HCEC 1CT (cell line): ENCODE measurements at places on chromosomes 4 and X.

DNA sequence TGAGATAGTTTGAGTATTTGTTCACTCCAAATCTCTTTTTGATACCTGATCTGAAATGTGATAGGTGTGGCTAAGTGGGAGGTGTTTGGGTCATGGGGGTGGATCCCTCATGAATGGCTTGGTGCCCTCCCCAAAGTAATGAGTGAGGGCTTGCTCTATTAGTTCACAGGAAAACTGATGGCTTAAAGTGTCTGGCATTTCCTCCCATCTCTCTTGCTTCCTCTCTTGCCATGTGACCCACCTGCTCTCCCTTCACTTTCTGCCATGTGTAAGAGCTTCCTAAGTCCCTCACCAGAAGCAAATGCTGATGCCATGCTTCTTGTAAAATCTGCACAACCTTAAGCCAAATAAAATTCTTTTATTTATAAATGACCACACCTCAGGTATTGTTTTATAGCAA, 61.1 kb downstream of the MAD2L1 start:
- no peak for DNase-seq

DNA sequence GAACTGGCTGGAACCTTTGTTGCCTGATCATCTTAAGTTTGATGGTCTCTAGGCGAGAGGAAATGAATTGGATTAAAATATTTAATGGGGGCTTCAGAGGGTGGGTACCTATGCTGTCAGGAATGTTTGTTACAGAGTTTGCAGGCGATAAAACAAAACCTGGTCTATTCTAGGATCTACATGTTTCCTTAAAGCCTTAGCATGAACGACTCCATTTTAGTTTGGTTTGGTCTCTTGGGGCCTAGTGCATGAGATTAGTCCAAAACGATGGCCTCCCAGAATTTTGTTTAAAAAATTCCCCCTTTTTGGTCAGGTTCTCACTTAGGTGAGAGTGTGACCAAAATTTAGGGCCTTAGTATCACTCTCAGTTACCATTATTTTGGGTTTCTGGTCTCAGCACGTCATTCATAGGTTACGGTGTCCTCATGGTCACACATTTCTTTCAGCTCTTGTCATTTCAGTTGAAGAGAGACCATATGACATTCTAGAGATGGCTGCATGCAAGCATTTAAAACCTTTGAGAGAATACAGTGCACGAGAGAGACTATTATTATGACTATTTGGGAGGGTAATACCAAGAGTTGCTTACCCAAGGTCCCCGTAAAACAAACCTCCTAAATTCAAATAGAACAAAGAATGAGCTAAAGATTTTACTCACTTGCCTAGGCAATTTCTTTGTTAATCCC, 13.8 kb downstream of the MOB1B start:
- no peak for DNase-seq

GRCh38 chr4:98603683-98604521, 54.5 kb downstream of the TSPAN5 start:
- DNase-seq = no peak

- DNase-seq = no peak
Measured at GRCh38 chrX:44415639-44416386, 72.3 kb upstream of the EFHC2 start.

DNA sequence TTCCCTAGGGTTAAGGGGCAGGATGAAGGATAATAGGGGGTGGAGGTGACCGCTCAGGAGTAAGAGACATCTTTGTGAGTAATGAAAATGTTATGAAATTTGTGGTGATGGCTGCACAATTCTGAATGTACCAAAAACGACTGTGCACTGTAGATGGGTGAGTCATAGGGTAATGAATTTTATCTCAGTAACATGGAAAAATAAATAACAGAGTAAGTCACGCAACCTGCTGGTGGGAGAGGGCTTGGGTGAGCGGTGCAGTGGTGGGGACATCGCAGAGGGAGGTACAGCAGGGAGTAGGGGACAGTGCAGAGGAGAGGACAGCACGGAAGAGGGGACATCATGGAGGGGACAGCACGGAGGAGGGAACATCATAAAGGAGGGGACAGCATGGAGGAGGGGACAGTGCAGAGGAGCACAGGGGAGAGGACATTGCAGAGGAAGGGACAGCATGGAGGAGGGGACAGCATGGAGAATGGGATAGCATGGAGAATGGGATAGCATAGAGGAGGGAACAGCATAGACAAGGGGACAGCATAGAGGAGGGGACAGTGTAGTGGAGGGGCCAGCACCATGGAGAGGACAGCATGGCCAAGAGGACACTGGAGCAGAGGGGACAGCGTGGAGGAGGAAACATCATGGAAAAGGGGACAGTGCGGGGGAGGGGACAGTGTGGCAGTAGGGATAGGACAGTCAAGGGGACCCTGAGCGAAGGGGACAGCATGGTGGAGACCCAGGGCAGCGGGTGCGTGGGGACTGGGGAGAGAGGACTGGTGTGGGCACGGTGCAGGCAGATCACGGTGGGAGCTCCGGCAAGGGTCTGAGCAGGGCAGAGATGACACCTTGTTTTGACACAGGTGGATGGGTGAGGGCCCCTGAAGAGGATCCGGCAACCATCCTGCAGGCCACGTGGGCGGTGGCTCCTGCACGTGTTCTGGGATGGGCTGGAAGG, 68.5 kb upstream of the MXD4 start:
- peak; percentile 88 for DNase-seq
